ENCODE measurements at places on chromosomes 4 and X. TPM values are rescaled to one million over a fixed set of nuclear protein-coding genes. Genes with fewer than 3 reads are reported as not detected.

- no peak for DNase-seq
Observed at GRCh38 chrX:115462406-115462805, 98.6 kb upstream of the PLS3 start.

Gene ARR3
- not detected for total RNA-seq

- DNase-seq: no peak
Observed at GRCh38 chr4:16606691-16607090, 291.8 kb downstream of the LDB2 start.

GRCh38 chrX:107674480-107675364, 46.4 kb downstream of the PRPS1 start:
- DNase-seq: peak; percentile 69

DNA sequence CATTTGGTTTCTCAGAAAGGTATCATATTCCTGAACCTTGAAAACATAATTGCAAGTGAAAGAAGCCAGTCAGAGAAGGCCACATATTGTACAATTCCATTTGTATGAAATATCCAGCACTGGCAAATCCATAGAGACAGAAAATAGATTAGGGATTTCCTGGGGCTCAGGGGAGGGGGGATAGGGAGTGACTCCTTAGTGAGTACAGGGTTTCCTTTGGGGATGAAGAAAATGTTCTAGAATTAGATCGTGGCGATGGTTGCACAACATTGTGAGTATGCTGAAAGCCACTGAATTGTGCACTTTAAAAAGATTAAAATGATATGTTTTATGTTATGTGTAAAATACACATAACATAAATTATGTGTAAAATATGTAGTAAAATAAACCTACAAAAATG, 10.3 kb downstream of the XPNPEP2 start:
- DNase-seq: no peak

Gene LIMCH1
- 232 TPM for total RNA-seq

GRCh38 chrX:130468395-130468923, 66.7 kb downstream of the RBMX2 start:
- no peak for DNase-seq
